Astrocyte of the hippocampus (primary cell): ENCODE measurements at places on chromosomes 7 and 10.
A peak's percentile ranks its signal among the peaks of the same experiment; 100 is the strongest.

DNA sequence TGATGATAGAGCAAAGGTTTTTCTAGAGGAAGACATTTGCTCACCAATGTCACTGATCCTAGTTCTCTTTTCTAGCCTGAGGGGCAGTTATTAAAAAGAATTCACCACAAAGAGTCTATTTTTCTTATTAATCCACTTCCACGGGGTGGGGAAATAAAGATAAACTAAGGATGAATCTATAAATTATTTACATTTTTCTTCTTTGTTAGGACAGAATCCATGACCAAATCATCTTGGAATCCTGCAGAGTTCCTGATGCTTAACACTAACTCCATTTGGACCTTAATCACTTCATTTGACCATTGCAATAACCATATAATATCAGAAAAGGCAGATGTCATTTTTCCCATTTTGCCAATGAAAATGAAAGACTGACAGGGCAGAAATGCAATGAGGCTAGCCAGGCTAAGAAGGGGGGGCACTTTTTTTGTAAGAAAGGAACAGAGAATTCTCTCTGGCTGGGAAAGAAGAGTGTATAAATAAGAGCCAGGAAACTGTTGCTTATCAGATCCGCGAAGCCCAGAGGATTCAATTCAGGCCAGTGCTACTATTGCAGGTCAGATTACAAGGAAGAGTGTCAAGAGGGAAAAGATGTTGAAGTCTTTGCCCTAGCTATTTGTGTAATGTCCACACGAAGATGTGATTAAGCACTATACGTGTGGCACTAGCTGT is 433.2 kb downstream of the TNS3 start:
- DNase-seq, result no peak

DNA sequence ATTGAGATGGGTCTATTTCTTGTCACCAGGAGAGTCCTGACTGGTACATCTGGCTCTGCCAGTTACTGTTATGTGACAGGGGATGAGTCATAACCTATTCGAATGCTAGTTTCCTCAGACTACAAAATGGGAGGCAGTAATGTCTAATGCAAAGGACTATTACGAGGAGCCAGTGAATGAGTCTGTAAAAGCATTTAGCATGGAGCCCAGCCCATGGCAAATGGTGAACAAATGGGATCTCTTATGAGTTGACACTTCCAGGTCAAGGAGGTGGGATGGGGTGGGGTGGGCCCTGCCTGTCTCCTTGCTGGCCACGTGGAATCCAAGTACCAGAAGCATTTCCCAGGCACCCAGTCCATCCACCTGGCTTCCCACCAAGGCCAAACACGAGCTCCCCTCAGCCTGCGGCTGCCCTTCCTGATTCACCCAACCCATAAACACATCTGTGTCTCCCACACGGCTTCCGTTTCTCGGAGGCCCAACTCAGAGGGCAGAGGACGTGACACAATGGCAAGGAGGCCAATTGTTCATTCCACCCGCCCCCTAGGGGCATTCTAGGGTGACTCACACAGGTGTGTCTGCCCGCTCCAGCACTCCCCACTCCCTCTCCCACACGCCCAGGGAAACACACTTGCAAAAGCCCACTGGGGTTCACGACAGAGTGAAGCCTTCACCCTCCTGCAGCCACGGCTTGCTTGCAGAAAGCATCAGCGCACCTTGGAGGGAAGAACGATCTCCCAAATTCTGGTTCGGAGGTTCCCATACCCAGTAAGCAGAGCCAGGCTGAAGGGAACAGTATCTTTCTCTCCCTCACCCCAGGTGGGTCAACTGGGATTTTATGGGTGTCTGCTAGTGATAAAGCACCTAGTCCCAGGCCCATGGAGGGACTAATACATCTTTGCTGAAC is 109.8 kb downstream of the SH3PXD2A start:
- no peak for DNase-seq

GRCh38 chr7:71477441-71477840 is 345.5 kb downstream of the GALNT17 start:
- peak; percentile 45 for DNase-seq

GRCh38 chr7:33509206-33509605 is 379.8 kb downstream of the BBS9 start:
- no peak for DNase-seq

DNA sequence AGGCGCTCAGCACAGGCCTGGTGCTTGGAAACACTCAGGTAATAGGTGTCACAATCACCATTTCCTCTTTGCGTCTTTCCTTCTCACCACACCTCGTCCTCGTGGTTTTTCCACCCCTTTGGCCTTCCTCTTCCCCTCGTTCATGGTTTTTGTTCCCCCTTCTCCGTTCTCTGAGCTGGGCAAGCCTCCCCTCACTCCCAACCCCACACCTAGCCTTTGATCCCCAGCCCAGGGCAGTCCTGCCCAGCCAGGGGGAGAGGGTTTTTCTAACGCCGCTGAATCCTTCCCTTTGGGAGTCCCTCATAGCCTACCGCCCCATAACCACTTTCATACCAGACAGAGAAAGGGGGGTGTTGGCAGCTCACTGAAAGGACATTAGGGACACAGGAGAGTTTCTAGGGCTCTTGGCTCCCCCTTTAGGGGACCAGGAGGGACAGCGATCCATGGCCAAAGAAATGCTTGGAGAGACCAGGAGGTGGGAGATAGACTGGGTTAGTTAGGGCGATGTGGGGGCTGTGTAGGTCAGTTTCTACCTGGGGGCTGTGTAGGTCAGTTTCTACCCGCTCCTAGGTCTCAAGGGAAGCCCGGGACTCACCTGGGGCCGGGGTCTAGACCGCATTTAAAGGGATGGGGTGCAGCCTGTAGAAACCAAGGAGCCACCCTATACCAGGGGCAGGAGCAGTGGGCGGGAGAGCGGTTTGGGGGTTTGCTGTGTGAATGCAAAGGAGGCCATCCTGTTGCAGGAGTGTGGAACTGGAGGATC is 1.4 kb downstream of the EPHB4 start:
- peak; percentile 68 for DNase-seq

GRCh38 chr10:11488126-11488525 is 123.3 kb downstream of the USP6NL start:
- peak; percentile 15 for DNase-seq

DNA sequence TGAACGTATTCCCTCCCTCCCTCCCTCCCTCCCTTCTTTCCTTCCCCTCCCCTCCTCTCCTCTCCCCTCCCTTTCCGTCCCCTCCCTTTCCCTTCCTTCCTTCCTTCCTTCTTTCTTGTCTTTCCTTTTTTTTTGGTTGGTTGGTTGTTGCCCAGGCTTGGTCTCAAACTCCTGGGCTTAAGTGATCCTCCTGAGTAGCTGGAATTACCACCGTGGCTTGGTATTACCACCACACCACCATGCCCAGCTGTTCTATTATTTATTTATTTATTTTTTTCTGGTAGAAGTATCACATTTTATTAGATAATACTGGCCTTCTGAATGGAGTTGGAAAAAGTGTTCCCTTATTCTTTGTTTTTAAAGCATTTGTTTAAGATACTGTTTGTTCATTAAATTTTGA is 95.9 kb downstream of the PHF14 start:
- no peak for DNase-seq

- DNase-seq, result peak; percentile 41
Measured at GRCh38 chr7:32206987-32207386, 136.8 kb upstream of the PDE1C start.

DNA sequence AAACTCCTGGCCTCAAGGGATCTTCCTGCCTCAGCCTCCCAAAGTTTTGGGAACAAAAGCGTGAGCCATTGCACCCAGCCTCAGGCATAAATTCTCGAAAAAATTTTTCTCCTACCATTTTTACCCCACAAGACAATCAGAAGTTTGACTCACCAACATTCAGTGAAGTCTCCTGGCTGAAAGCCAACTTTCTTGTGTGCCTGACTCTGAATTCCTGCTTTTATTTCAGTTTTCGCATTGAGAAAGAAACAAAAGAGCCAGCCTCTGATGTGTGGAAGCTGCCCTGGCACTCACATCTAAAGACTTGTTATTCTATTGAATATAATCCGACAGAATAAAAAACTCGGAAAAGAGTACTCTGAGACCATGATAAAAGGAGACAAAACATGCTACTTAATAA is 402.9 kb downstream of the MAGI2 start:
- DNase-seq, result peak; percentile 91

- DNase-seq, result no peak
Measured at GRCh38 chr7:133859231-133859630, 267.9 kb upstream of the LRGUK start.

GRCh38 chr7:13742811-13743210 is 246.7 kb downstream of the ETV1 start:
- DNase-seq, result peak; percentile 84

DNA sequence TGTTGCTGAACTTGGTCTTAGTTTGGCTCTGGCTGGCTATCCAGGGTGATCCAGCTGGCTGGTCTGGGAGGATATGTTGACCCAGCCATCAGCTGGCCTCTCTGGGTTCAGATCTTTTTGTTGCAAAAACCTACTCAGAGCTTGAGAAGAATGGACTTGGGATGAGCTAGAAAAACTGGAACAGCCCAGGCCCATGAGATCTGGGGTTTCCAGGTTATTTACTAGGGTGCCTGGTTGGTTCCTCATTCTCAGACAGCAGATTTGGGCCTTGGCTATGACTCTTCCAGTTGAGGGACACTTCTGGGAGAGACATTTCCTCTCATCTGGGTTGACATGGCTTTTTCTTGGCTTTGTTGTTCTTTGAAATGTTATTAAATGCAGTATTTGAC is 116.6 kb downstream of the ADCY1 start:
- no peak for DNase-seq

DNA sequence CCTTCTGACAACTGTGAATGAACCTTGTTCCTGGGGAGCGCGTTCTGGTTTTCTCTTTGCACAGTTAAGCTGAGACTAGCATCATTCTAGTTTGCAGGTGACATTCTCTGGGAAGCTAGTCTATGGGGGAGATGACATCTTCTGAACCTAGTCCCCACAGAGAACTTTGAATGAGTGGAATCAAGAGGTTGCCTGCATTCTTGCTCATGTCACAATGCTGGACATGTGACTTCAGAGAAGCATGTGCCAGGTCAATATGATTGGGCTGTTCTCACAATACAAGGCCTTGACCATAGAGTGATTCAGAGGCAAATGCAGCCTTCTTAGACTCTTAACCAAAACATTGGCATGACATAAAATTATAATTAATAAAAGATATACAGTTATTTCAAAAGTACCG is 22.1 kb downstream of the KLLN start:
- DNase-seq, result no peak

DNA sequence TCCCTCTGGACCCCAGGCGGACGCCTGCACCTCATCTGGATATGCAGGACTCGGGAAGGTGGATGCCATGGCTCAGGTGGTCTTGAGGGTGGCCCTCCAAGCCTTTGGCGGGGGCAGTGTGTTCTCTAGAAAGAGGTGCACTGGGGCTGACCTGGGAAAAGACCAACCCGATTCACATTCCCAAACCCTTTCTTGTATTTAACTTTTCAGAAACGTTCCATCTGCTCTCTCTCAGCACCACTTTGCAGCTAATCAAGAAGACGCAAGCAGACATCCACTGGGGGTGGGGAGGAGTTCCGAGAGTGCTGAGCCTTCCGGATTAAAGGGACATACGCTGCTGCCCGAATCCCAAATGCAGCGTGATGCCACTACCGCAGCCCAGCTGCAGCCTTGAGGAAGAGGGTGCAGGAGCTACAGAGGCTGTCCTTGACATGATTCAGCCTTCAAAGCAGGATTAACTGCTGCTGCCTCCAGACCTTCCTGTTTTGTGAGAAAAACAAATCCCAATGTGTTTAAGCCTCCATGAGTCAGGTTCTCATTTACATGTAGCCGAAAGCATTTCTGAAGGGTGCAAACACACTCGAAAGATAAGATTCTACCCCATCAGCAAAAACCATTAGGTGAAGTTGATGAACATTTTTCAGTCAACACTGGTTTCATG is 39.9 kb downstream of the RBM17 start:
- peak; percentile 53 for DNase-seq

DNA sequence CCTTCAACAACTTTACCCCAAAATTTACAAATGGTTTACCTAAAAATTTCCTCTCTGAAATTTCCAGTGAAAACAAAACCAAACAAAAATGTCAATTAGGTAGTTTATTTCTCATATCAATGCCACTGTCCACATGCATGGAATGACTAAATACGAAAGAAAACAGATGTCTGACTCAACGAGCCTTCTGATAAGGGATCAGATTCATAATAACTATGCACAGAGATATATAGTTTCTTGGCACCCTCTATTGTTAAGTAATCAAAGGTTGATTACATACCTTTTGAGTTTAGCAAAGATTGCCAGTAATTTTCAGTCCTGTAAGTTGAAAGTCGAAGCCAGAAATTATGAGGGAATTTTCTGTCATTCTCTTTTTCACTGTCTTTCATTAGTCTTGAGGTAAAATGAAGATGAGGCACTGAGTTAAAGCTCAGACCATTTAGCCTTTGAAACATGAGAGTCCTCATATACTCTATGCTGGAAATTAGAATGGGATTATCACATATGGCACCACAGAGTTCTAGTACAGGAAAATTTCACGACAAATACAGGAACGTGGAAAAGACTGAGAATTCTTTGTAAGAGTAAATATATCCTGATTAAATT is 519.1 kb upstream of the ANKRD30A start:
- no peak for DNase-seq

DNA sequence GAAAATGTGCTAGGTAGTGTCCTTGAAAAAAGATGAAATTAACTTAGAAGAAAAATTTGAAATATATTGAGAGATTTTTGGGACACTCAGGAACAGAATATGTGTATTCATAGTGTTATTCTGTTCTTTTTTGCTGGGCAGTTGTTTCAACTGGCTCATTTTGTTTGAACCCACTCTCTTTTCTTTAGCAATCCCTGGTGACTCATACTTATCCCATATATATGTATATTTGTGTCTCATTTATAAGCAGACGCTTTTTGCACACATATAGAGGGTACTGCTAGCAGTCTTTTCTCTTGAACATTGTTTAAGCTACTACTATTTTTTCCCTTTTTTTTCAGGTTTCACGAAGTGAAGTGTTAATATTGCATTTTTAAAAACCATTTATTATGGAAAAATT is 1.9 kb downstream of the EXOC6 start:
- no peak for DNase-seq

DNA sequence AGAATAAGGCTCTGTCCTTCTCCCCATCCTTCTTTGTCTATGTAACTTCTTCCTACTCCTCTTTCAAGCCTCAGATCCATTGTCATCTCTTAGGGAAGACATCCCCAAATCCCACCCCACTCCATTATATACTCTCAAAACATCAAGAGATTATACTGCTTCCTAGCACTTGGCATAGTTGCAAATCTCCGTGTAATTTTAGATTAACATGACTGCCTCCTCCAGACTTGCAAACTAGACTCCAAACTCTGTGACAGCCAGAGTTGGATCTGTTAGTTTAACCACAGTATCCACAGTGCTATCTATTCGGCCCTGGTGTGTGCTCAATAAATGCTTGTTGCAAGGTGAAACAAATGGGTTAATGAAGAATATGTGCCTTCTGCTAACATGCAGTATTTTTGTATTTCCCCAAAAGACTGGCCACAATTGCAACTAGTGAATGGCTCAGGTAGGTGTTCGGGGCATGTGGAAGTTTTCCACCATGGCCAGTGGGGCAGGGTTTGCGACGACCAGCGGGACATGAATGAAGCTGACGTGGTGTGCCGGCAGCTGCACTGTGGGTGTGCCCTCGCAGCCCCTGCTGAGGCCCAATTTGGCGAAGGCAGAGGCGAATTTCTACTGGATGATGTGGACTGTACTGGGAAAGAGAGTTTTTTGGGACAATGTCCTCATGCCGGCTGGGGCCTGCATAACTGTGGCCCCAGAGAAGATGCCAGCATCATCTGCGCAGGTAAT is 34.5 kb upstream of the C10orf120 start:
- DNase-seq, result no peak
